Kidney glomerular epithelial cell (primary cell): ENCODE measurements at places on chromosomes 2 and 18.

- peak; percentile 28 for DNase-seq
Observed at GRCh38 chr18:6057604-6058003, 162.3 kb upstream of the TMEM200C start.

GRCh38 chr2:47354848-47355204 lies 48.1 kb upstream of the MSH2 start:
- peak; percentile 54 for DNase-seq

DNA sequence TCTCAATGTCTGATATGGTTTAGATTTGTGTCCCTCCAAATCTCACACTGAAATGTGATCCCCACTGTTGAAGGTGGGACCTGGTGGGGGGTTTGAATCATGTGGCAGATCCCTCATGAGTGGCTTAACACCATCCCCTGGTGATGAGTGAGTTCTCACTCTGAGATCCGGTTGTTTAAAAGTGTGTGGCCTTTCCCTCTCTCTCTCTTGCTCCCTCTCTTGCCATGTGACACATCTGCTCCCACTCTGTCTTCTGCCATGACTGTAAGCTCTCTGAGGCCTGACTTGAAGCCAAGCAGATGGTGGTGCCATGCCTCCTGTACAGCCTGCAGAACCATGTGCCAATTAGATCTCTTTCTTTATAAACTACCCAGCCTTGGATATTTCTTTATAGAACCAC lies 108.8 kb downstream of the RBMS1 start:
- DNase-seq = no peak

- no peak for DNase-seq
Observed at GRCh38 chr2:85410584-85411404, 628 bp upstream of the CAPG start.

- peak; percentile 64 for DNase-seq
Observed at GRCh38 chr2:7094231-7094741, 177.1 kb downstream of the RNF144A start.

GRCh38 chr2:234640657-234641056 lies 143.8 kb upstream of the ARL4C start:
- peak; percentile 38 for DNase-seq

DNA sequence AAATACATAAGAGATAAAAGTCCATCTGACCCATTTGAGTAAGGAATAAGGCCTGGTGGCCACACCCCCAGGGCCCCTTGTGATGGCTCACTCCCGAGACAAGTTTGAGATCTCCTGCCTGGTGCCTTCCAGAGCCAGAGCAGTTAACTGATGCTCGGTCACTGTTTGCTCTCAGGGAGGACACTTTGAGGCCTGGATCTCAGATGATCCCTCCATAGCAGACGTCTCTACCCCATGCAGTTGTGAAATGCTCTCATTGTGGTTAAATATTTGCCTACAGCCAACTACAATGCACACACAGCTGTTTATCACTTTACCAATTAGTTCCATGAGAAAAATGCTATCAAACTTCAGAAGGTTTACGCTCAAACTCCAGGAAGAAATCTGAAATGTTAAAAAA lies 12.3 kb downstream of the GYPC start:
- DNase-seq = no peak

DNA sequence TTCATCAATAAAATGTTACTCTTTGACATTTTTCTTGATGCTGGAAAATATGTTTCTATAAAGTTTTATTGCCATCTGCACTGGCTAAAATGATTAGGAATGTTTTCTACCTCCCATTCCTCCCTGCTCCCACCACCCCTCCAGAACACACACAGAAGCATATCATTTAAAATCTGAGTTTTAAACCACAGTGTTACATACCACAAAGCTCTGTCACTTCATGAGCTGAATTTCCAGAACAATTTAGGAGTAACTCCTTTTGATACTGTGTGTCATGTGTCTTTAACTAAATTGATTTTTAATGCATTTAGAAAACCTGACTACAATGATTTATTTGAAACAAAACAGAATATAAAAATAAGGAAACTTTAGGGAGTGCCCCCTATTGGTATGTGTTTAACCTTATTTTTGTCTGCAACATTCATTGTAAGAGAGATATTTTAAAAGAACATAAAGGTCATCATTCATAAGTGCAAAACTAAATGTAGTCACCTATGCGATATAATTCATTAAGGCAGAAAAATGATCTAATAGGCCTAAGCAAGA lies 52.0 kb downstream of the FEZ2 start:
- DNase-seq = no peak

DNA sequence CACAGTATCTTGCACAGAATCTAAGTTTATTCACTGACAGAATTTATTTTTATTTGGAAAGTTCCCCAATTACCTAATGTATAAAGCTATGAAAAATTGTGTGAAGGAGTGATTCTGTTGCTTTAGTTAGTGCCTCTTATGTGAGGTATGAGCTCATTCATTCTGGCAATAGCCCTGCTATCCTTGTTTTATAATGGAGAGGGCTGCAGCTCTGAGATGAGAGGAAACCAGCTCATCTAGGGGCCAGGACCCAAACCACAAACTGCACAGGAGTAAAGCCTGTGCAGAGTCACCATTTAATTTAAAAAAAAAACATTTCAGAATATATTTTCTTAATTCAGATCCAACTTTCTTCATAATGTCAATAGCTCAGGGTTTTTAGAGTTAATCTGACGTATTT lies 383.0 kb downstream of the TMEM182 start:
- no peak for DNase-seq

DNA sequence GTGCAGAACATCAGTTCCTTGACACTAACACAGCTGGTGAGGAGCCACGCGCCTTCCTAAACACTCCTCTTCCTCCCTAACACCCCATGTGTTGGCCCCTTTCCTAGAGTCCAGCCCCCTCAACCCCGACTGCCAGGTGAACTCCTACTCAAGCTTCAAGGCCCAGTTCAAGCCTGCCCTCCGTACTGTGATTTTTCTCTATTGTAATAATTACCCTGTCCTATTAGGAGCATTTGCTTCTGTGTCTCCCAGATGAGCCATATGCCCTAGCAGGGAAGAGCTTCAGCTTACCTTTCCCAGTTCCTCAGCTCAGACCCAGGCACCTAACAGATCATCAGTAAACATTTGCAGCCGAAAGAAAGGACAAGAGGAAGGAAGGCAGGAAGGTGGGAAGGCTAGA lies 130.6 kb upstream of the SALL3 start:
- no peak for DNase-seq

DNA sequence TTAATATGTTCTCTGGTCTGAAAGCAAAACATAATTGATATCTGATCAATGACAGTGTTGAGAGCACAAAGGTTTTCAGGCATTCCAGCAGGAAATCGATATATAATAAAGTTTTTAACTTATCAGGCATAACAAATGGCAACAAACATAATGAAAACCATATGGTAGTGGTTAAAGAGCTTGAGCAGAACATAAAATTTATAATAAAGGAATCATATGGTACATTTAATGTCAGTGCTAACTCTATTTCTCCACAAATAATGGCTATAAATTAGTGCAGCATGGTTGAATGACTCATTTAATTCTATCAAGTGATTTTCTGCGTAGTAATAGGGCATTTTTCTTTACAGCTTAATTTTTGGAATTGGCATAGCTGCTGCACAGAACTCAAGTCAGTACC lies 306.2 kb downstream of the FSIP2 start:
- no peak for DNase-seq

GRCh38 chr2:168679741-168680310 lies 122.6 kb upstream of the NOSTRIN start:
- no peak for DNase-seq

GRCh38 chr18:10197097-10197496 lies 257.3 kb upstream of the APCDD1 start:
- no peak for DNase-seq

DNA sequence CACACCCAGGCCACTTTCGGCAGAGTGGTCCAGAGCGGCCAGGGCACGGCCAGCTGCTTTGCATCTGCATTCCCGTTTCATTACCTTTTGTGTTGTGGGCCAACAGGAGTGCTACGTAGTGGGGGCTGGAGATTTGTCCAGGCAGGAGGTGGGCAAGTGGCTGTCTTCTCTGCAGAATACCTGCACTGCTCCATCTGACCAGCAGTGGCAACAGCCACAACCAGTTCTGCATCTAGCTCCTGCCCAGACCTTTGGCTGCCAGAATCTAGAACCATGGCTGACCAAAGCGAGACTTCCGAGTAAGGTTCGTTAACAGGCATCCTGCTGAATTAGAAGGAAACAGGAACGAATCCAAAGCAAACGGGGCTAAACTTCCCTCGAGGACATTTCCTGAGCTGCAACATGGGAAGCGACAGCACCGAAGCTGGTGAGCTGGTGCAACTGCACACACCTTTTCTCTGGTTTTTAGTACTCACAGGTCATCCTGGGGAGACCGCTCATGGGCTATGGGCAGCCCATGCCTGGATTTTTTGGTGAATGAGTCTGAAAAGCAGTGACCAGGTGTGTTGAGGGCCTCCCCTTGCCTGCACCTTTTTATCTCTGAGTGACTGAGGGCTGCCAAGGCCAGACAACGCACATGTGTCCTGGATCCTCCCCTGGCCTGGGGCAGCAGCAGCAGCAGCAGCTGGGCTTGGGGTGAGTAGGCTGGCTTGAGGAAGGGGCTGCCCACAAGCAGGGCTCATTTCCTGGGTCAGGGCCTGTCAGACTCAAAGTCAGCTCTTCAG lies 10.5 kb downstream of the GDF7 start:
- DNase-seq = no peak

DNA sequence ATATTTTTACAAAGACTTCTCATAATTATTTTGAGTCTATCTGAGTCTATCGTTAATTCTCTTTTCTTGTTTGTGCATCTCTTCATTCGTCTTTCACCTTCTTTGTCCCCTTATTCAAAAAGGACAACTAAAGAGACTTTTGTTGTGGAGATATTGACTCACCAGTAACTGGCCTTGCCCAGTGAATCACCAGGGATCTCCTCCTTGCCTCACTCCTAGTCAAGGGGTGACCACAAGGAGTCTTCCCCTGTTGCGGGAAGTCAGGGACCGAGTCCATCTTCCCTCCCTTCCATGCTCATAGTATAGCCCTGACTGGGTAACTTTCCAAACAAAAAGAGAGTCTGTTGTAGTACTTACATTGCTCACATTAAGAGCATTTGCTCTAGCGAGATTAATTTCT lies 158.9 kb downstream of the NEB start:
- no peak for DNase-seq

- no peak for DNase-seq
Observed at GRCh38 chr2:147854557-147855134, 9.8 kb downstream of the ACVR2A start.

DNA sequence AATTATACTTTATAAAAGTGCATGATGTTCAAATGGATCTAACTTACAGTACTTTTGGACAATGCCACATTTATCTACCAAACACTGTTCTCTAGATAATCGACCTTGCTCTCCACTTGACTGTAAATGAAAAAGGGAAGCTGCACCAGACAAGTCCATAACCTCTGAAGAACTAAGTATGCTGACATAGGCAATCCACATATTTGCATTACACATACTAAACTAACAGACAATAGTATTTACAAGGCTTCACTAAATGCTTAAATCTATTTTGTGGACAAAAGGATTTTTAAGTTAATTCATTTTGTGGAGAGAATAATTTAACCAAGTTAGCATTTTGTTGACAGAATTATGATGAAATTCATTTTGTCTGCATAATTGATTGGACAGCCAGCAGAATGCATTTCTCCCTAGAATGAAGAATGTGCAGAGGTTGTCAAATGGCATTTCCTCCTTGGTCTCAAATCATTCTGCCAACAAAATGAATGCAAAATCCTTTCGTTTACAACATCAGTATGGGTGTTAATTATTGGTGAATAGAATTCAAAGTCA lies 520.9 kb downstream of the CPS1 start:
- no peak for DNase-seq

DNA sequence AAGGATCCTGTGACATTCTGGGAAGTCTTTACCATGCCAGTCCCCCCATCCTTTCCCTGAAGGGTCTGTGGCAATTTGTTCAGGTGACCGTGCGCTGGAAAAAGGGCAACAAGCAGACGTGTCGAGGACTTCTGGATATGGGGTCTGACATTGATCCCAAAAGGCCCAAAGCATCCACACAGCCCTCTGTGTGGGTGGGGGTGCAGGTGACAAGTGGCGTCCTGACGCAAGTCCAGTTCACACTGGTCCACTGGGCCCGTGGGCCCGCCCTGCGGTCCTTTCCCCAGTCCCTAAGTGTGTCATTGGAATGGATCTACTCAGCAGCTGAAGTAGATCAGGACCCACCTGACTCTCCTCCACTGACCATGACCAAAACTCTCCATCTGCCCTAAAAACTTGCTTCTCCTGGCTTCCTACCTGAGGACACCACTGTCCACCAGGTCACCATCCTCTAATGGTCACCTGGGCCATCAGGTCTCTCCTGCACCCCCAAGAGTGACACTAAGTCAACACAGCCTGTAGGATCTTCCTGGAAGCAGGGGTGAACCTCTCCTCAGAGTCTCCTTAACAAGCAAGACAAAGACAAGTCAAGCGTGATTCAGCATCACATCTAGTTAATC lies 85.6 kb upstream of the SLC66A3 start:
- DNase-seq = no peak

DNA sequence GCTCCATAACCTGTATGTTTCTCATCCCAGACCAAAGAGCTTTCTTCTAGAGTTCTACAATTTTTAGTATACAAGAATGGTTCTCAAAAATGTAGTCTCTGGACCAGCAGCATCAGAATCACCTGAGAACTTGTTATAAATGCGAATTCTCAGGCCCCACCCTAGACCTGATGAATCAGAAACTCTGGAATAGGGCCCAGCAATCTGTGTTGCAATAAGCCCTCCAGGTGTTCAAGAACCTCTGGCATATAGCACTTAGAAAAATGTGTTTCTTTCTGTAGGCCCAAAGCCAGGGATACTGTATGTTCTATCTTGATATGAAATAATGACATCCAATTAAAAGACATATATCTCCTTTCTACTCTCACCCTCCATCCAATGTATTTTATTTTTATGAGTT lies 10.4 kb downstream of the PAIP2B start:
- no peak for DNase-seq

DNA sequence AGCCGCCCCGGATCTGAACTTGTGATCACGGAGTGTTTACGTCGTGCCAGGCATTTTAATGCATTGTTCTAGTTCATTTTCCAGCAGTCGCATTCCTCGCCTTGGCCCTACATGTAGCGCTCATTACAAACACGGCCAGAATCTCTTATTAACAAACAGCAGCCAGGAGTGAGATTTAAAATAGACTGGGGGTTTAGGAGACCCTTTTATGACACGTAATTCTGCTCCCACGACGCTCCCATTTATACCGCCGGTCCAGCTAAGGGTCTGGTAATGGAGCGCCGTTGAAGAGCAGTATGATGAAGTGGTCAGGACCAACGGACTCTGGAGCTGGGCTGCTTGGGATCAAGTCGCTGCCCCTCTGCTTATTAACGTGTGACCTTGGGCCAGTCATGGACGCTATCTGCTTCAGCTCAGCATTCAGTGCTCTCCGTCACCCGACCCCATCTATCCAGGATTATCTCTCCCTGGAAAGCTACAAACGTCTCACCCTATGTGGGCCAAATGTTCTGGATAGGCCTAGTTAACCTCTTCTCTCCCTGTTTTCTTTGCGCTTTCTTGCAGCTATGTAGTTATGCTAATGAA lies 745 bp downstream of the MSH2 start:
- DNase-seq = peak; percentile 24

DNA sequence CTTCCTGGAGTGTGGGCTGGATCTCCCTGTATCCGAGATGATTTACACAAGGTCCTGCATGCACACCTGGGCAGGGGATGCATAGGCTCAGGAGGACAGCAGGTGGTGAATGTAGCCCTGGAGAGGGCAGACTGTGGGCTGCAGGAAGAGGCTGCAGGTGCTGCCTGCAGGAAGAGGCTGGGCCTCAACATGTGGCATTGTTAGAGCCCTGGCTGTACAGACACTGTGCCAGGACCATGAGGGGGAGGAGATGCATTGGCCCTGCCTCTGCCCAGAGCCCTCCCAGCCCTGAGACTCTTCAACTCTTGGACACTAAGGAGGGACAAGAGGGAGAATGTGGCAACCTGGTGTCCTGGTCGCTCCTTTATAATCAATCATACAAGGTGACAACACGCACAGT lies 392.8 kb downstream of the TNS1 start:
- DNase-seq = no peak
